ENCODE measurements at places on chromosomes 6 and 20. TPM values are rescaled to one million over a fixed set of nuclear protein-coding genes. Genes with fewer than 3 reads are reported as not detected.

OPRM1 gene
- total RNA-seq = not detected

TEAD3 gene
- total RNA-seq = 37.1 TPM

IL20RA gene
- total RNA-seq = 5.0 TPM

TCP11 gene
- not detected for total RNA-seq

SLC17A2 gene
- total RNA-seq = not detected

OR2J3 gene
- total RNA-seq = not detected

WASF1 gene
- 4.8 TPM for total RNA-seq

MTFR2 gene
- 0.70 TPM for total RNA-seq

RIPPLY2 gene
- total RNA-seq = not detected

CYP24A1 gene
- not detected for total RNA-seq

GRCh38 chr6:154001494-154002285 is 37.4 kb upstream of the OPRM1 start:
- DNase-seq = no peak

DNA sequence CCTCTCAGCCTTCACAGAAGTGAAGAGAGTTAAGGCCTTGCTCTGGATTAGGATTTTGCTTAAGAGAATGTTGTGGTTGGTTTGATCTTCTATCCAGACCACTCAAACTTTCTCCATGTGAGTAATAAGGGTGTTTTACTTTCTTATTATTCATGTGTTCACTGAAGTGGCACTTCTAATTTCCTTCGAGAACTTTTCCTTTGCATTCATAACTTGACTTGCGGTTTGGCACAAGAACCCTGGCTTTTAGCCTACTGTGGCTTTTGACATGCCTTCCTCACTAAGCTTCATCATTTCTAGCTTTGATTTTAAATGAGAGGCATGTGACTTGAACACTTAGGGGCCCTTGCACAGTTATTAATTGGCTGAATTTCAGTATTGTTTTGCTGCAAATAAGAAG is 166.1 kb upstream of the OPRM1 start:
- DNase-seq = no peak

GRCh38 chr20:24977336-24977735 is 15.2 kb downstream of the APMAP start:
- peak; percentile 26 for DNase-seq

GRCh38 chr20:47701612-47702011 is 83.7 kb downstream of the SULF2 start:
- DNase-seq = no peak

DNA sequence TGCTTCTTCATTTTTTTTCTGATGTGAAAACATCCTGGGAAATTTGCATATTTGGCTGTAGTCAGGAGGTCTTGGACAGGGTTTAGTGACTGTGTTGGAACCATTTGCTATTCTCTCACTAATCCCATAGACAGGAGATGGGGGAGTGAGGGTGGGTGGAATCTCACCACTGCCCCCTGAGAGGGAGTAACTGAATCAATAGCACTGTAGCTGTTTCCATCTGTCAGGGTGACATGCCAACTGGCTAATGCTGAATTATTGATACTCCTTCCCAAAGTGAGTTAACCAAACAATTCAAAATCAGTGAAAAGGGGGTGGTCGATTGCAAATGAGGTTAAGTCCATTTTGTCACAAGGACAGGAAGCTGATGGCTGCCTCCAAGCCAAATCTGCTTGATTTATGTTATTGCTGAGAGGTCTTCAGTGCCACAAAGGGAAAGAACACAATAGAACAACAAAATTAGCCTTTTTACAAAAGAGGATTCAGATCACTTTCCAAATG is 55.1 kb upstream of the B3GAT2 start:
- no peak for DNase-seq

DNA sequence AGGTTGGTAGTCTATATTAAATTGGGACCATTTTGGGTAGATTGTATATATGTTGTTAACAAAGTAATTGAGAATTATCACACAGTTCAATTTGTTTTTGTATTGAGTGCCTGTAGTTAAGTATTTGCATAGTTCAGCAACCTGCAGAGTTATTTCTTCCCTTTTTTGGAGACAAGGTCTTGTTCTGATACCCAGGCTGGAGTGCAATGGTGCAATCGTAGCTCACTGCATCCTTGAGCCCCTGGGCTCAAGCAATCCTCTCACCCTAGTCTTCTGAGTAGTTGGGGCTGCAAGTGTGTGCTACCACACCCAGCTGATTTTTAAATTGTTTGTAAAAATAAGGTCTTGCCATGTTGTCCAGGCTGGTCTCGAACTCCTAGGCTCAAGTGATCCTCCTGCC is 250.5 kb downstream of the UTRN start:
- no peak for DNase-seq

DNA sequence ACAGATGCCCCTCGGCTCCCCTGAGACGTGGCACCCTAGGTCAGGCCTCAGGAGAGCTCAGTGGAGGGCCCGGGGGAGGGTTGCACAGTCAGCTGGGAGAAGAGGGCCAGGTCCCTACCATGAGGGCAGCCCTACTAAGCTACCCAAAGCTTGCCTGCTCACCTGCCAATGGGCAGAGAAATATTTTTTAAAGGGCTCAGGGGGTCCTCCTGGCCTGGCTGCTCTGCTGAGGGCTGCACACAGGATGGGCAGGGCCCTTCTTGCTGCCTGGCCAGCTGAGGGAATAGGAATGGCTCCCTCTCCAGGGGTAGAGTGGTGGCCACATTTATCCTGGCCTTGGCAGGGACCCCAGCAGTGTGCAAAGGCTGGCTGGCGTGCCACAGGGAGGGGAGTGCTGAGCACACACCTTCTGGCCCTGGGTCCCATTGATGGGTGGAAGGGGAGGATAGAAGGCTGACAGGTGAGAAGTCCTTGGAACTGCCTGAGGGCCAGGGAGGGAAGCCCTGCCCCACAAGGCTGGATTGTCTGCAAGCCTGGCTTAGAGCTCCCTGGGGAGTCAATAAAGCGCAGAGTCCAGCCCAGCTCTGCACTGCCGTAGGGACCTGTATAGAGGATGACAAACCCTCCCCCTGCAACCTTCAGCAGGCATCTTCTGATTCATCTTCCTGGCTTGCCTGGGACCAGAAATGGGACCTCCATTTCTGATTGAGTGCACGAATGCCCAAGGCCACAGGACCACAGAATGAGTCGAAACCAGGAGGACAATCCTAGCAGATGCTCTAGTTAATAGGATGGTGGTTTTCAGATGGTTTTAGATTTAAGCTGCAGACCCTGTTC is 62.1 kb downstream of the NOL4L start:
- DNase-seq = no peak

DNA sequence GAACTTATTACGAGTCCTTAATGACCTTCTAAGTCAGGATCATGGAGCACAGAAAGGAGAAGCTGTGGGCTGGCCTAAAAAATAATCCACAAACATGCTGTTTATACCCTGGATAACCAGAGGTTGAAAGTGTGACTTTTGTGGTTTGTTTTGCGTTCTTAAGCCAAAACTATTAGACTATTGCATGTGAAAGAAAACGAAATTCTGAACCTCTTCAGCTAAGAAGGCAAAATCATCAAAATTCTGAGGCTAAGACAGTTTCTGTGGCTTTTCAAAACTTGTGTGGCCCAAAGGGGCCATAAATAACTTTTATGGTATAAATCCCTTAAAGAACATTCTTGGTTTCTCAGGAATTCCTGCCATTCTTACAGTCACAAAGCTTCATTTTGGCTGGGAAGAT is 251.0 kb downstream of the UST start:
- no peak for DNase-seq

DNA sequence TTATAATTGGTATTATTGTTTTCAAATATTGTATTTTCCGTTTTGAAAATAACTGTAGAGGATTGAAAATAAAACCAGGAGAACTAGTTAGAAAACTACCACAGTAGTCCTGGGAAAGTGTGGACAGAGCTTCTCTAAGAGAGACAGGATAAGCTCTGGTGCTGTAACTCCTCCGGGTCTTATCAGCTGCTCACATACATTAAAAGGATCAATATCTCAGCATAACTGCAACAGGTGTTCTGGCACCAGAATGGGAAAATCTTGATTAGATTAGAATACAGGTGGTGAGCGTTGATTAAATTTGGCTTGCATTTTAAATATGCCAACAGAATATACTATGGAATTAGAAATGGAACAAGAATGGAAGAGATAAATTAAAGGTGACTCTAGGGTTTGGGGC is 1138.9 kb upstream of the ADGRB3 start:
- no peak for DNase-seq

GRCh38 chr6:149320796-149321195 is 3.3 kb downstream of the TAB2 start:
- DNase-seq = no peak

- no peak for DNase-seq
Measured at GRCh38 chr6:137434640-137435039, 59.6 kb downstream of the OLIG3 start.

GRCh38 chr6:36625158-36625919 is 31.2 kb downstream of the SRSF3 start:
- peak; percentile 75 for DNase-seq

- DNase-seq = no peak
Measured at GRCh38 chr20:2793471-2793870, 7.0 kb downstream of the CPXM1 start.

GRCh38 chr20:37463726-37464494 is 57.1 kb upstream of the NNAT start:
- DNase-seq = no peak

GRCh38 chr20:62605236-62605943 is 36.9 kb upstream of the SLCO4A1 start:
- no peak for DNase-seq

DNA sequence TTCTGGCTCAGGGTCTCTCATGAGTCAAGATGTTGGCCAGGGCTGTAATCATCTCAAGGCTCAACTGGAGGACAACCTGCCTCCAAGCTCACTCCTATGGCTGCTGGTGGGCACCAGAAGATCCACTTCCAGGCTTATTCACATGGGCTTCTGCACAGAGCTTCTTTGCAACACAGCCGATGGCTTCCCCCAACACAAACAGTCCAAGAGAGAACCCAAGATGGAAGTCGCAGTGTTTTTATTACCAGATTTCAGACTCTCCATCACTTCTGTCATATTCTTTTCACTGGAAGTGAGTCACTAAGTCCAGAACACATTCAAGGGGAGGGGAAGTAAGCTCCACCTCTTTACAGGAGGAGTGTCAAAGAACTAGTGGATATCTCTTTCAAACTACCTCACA is 75.5 kb downstream of the CD164 start:
- DNase-seq = no peak

GRCh38 chr6:117440706-117441525 is 15.2 kb upstream of the ROS1 start:
- DNase-seq = no peak

DNA sequence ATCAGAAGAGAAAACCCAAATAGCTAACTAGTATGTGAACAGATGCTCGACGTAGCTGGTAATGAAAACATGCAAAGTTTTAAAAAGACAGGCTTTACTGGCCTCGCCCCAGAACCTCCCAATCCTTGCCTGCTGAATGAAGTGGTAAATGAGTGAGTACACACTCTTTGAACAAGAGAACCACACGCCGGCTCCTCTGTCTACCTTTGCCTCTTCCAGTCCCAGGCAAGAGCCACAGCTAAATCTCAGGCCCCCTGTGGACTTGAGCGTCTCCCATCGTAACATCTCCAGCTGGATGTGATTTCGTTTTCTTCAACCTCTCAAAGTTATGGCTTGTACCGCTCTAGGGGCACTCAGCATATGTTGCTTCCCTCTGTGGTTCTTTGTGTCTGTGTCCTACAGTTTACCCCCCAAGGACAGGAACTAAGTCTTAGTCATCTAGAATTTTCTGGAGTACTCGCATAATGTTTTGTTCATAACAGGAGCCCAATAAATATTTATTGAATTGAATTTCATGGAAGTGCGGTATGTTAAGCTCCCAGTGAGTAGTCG is 153.2 kb upstream of the TAB2 start:
- no peak for DNase-seq

- DNase-seq = no peak
Measured at GRCh38 chr6:29769336-29769735, 46.1 kb downstream of the HLA-F start.

GRCh38 chr20:43658069-43658722 is 8.7 kb upstream of the MYBL2 start:
- DNase-seq = no peak

DNA sequence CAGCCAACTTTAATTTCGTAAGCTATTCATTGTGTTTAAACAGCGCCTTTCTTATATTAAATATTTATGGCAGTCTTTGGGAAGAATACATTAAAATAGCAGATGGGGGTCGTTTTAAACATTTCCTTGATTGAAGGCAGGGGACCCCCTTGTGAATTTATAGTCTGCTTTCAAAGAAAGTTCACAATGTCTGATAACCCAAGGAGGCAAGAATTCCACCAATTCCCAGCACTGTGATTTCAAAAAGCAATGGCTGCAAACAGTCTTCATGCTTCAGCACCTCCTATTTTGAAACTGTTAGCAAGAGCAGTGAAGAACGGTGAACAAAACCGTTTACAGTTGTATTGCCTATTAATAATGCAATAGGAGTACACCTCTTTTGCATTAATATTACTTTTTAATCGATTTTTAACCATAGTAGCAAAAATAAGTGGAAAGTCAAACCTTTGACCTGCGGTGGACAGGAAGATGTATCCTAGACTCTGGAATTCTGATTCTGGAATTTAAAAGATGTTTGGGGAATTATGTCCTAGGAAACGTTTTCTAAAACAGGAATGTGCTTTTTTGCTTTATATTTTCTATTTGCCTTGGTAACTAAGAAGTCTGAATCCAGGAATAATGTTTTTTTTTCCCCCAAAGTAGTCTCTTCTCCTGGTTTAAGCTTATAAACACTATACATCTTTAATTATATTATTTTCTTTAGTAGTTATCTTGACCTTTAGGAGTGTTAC is 393.0 kb downstream of the CDKAL1 start:
- DNase-seq = no peak

DNA sequence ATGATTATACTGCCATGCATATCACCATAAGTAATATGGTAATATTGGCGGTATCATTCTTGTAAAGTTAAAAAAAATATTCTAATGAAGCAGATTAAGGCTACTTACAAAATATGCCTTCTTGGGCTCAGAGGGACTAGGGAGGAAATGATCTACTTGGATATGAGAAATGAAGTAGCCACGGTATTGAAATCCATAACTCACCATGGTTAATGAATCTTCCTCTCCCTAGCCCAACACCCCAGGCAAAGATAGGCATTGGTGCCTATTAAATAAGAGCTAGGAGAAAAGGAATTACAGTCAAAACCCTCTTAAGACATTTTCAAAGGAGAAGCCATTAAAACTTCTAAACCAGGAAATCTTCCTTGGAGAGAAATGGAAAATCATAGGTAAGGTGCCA is 280.5 kb downstream of the TFAP2B start:
- no peak for DNase-seq

GRCh38 chr6:13068586-13069210 is 259.6 kb downstream of the TBC1D7 start:
- no peak for DNase-seq

DNA sequence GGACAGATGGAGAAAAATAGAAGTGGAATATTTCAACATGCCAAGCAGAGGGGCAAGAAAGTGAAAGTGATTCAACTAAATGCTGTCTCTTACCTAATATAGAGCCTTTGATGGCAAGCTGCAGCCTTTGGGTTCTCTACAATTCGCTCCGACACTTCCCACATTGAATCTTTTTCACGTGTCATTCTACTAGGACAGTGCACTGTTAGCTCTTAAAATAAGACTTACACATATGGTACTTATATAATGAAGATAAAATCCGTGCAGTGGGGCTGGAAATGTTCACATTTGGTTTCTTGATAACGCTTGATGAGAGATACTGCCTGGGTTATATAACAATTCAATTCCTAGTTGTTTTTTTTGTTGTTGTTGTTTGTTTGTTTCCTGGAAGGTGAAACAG is 502.4 kb downstream of the LMBRD1 start:
- no peak for DNase-seq

GRCh38 chr6:26305641-26305969 is 59.4 kb upstream of the BTN3A2 start:
- no peak for DNase-seq
